Activated naive CD4-positive, alpha-beta T cell treated with anti-CD3 and anti-CD28 coated beads for 36 hours (primary cell): ENCODE measurements at places on chromosomes 12 and 14. TPM values are rescaled to one million over a fixed set of nuclear protein-coding genes. Genes with fewer than 3 reads are reported as not detected.

GRCh38 chr12:76556368-76556767 lies 3.2 kb downstream of the OSBPL8 start:
- H3K27ac ChIP-seq, result no peak overlapping the region
- H3K4me1 ChIP-seq, result peaks cover 55% of the 10 kb centered on the region
- DNase-seq, result no peak
- H3K27me3 ChIP-seq, result no peaks in the 10 kb centered on the region

- H3K27me3 ChIP-seq, result no peaks in the 10 kb centered on the region
- no peaks in the 10 kb centered on the region for H3K4me1 ChIP-seq
- no peaks in the 10 kb centered on the region for H3K36me3 ChIP-seq
- no peak for DNase-seq
- no peak overlapping the region for H3K27ac ChIP-seq
- no peak overlapping the region for H3K4me3 ChIP-seq
These were observed 436.0 kb upstream of the FBXO33 start for GRCh38 chr14:39868251-39868650.

DNA sequence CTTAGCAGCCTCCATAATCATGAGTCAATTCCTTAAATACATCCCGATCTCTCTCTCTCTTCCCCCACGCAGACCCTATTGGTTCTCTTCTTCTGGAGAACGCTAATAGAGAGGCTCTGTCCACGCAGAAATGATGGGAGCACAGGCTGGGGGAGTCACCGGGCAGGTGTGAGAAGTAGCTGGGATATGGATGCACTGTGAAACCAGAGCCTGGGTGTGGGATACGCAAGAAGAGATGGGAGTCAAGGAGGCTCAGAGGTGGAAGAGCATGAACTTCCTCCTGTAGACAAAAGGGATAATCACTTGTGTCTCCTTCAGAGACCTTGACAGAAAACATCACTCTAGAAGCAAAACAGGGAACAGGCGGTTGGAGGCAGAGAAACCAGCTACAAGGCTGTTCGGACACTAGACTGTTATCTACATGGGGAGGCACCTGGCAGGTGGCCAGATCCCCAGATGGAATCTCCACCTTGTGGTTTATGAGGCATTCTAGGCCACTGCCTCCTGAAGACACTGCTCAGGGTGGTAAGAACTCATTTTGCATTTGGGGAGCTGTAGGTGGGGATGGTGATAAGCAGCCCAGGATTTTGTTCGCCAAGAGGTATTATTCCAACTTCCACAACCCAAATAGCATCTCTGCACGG lies 7.2 kb upstream of the SELPLG start:
- no peak overlapping the region for H3K4me3 ChIP-seq
- H3K27ac ChIP-seq, result no peak overlapping the region
- H3K27me3 ChIP-seq, result no peaks in the 10 kb centered on the region
- DNase-seq, result no peak
- peaks cover 18% of the 10 kb centered on the region for H3K4me1 ChIP-seq

DNA sequence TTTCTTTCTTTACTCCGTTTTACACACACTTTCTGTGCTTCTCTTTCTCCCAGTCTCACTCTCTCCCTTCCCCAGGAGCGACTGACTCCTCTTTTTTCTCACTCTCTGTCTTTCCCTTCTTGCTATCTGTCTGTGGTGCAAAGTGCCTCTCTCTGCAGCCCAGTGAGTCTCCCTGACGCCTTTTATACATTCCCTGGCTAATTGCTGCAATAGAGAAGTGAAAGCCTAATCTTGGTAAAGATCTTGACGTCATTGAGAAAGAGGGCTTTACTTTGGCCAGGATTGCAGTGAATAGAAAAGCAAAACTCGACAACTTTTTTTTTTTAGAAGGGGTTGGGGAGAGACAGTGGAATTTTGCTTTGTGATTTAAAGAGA lies 706 bp upstream of the DIO2 start:
- H3K4me1 ChIP-seq, result peaks cover 4% of the 10 kb centered on the region
- peaks cover 2% of the 10 kb centered on the region for H3K27me3 ChIP-seq
- no peak for DNase-seq
- no peak overlapping the region for H3K27ac ChIP-seq

GRCh38 chr12:113399490-113399889 lies 4.2 kb downstream of the SDS start:
- H3K4me3 ChIP-seq, result no peak overlapping the region
- H3K27ac ChIP-seq, result no peak overlapping the region
- H3K27me3 ChIP-seq, result peaks cover 6% of the 10 kb centered on the region

GRCh38 chr12:3553221-3553620 lies 62.2 kb downstream of the PRMT8 start:
- H3K4me1 ChIP-seq, result no peaks in the 10 kb centered on the region
- H3K36me3 ChIP-seq, result no peaks in the 10 kb centered on the region
- peaks cover 4% of the 10 kb centered on the region for H3K27me3 ChIP-seq

DNA sequence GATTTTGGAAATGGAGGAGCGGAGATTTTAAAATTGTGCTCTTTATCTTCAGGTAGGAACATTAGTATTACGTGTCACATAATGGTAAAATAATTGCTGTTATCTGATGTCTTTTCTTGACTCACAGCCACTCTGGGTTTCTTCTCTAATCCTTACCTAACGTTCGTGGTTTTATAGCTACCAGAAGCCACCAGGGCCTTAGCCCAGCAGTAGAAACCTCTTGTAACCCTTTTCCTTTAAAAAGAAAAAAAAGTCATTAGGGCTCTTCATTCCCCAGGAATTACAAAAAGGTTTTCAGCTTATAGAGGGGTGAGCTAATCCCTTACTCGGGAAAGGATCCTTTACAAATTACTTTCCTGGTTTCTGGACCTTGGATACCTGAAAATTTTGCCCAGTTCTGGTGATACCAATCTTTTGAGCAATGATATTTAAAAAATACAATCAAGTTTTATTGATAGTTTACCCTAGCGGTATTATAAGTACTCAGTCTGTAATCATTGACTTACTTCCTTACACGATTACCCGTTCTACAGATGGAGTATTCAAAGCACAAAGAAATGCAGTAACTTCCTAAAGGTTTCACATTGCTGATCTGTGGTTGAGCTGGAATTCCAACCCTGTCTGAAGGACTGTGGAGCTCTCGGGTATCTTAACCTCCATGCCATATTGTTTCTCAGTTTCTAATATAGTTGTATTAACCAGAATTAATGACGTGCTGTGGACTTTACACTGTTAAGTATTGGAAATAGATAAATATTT lies 1.6 kb downstream of the GABARAPL1 start:
- no peak for DNase-seq
- peak overlapping the region; percentile 89 for H3K4me3 ChIP-seq
- H3K36me3 ChIP-seq, result no peaks in the 10 kb centered on the region
- peak overlapping the region; percentile 30 for H3K27ac ChIP-seq
- peaks cover 25% of the 10 kb centered on the region for H3K4me1 ChIP-seq

DNA sequence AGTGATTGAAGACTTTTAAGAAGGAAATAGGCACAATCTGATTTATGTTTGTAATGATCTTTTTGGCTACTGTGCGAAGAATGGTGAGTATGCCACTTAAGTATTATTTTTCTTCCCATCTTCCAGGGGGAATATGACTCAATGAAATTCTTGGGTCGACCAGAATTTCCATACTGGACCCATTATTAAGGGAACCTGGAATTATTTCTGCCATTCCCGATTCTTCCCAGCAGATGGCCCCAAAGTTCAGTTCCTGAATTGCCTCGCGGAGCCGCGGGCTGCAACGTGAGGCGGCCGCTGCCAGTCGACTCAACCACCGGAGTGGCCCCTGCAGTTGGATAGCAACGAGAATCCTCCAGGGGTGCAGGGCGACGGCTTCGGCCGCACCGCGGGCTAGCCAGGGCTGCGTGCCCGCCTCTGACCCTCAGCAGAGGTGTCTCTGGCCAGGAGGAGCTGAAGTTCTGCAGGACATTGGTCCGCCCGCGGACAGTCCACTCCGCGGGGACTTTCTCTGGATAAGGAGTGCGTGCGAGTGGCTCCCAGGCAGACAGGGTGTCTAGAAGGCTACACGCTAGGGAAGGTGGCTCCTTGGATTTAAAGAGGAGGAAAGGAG lies 628 bp upstream of the TSHR start:
- H3K27ac ChIP-seq, result no peak overlapping the region
- H3K27me3 ChIP-seq, result peaks cover 10% of the 10 kb centered on the region
- no peaks in the 10 kb centered on the region for H3K36me3 ChIP-seq
- peak overlapping the region; percentile 75 for H3K4me3 ChIP-seq
- DNase-seq, result peak; percentile 81

- H3K36me3 ChIP-seq, result peaks cover 26% of the 10 kb centered on the region
- no peak overlapping the region for H3K4me3 ChIP-seq
- H3K27me3 ChIP-seq, result no peaks in the 10 kb centered on the region
- no peak for DNase-seq
- H3K4me1 ChIP-seq, result peaks cover 23% of the 10 kb centered on the region
These were observed 61.4 kb downstream of the SLC16A7 start for GRCh38 chr12:59657266-59657665.

- peaks cover 21% of the 10 kb centered on the region for H3K4me1 ChIP-seq
- no peak for DNase-seq
- no peaks in the 10 kb centered on the region for H3K27me3 ChIP-seq
- H3K27ac ChIP-seq, result no peak overlapping the region
- no peak overlapping the region for H3K4me3 ChIP-seq
These were observed 7.3 kb upstream of the AP4S1 start for GRCh38 chr14:31018057-31018645.

GRCh38 chr14:95695051-95695450 lies 8.8 kb downstream of the TCL1B start:
- no peak overlapping the region for H3K27ac ChIP-seq
- peaks cover 6% of the 10 kb centered on the region for H3K27me3 ChIP-seq
- no peak overlapping the region for H3K4me3 ChIP-seq
- H3K4me1 ChIP-seq, result peaks cover 7% of the 10 kb centered on the region

GRCh38 chr14:36503771-36504741 lies 16.0 kb downstream of the NKX2-1 start:
- H3K4me3 ChIP-seq, result no peak overlapping the region
- peaks cover 66% of the 10 kb centered on the region for H3K27me3 ChIP-seq
- H3K36me3 ChIP-seq, result no peaks in the 10 kb centered on the region
- peaks cover 26% of the 10 kb centered on the region for H3K4me1 ChIP-seq
- no peak overlapping the region for H3K27ac ChIP-seq

DNA sequence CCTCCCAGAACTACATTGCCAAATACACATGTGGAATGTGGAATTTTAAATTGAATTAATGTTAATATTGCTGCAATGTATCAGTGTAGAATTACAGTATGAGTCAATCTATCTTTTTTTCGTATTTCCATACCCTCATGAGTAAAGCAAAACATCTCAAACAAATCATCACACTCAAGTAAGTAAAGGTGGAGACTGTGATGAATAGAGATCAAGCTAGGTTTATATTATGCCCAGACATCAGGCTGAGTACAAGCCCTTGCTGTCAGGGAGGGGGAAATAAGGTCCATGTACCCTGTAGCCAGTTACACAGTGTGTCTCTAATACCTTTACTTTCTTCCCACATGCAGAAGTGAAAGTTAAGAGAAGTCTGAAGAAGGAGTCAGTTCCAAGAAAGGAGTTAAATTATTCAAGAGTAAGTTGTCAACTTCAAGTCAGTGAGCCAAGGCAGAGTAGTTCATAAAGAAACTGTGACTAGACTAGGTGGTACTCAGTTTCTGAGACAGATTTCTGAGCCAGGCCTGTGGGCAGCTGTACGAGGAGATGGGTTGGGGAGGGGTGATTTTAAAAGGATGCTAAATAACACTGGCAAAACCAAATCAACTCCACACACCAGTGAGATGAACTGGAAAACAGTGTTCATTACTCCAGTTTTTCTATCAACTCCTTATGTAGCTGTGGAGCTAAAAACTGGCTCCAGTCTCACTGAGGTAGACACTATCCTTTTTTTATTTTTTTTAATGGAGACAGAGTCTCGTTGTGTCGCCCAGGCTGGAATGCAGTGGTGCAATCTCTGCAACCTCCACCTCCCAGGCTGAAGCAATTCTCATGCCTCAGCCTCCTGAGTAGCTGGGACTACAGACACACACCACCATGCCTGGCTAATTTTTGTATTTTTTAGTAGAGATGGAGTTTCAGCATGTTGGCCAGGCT lies 23.8 kb upstream of the STK38L start:
- peak overlapping the region; percentile 68 for H3K27ac ChIP-seq
- H3K4me3 ChIP-seq, result no peak overlapping the region
- peak; percentile 21 for DNase-seq
- H3K4me1 ChIP-seq, result peaks cover 17% of the 10 kb centered on the region
- no peaks in the 10 kb centered on the region for H3K27me3 ChIP-seq
- no peaks in the 10 kb centered on the region for H3K36me3 ChIP-seq

DNA sequence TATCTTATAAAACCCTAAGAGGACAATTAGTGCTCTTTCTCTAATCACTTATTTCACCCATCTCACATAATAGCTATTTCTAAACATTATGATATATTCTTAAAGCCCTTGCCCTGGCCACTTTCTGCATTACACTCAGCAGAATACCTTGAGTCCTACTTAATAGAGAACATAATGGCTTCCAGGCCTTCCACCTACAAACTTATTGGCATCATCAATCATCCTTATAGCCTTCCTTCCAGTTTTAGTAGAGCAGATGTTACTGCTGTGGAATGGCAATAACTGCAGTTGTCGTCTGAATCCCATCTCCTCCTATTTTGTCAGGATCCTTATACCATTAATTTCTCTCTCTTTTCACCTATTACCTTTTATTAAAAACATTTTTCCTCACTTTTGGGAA lies 1127.4 kb downstream of the LRFN5 start:
- no peak overlapping the region for H3K4me3 ChIP-seq
- H3K27me3 ChIP-seq, result no peaks in the 10 kb centered on the region
- no peaks in the 10 kb centered on the region for H3K4me1 ChIP-seq

GRCh38 chr12:52543985-52544883 lies 8.7 kb downstream of the KRT71 start:
- H3K4me1 ChIP-seq, result no peaks in the 10 kb centered on the region
- H3K27ac ChIP-seq, result no peak overlapping the region
- no peak for DNase-seq

GRCh38 chr14:92154283-92154942 lies 32.6 kb downstream of the CPSF2 start:
- DNase-seq, result no peak
- peaks cover 37% of the 10 kb centered on the region for H3K36me3 ChIP-seq
- no peak overlapping the region for H3K27ac ChIP-seq
- no peaks in the 10 kb centered on the region for H3K27me3 ChIP-seq

DNA sequence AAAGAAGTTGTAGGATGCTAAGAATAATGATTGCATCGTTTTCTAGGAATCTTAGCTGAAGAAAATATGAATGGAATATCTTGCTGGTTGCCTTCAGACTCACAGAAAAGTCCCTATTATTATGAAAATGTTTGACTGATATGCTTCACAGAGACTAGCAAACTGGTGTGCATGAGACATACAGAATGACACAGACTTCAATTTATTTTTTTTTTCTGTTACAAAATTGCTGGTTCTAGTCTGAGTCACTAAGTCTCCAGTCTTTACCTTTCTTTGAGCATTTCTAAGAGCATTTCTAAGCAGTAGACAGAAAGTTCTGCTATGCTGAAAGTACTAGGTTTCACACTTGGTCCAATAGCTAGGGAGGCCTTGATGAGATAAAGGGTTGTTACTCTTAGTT lies 377.6 kb upstream of the ATP2B1 start:
- no peak overlapping the region for H3K4me3 ChIP-seq
- DNase-seq, result no peak
- peaks cover 8% of the 10 kb centered on the region for H3K4me1 ChIP-seq
- no peaks in the 10 kb centered on the region for H3K36me3 ChIP-seq
- no peak overlapping the region for H3K27ac ChIP-seq

Gene EXOC3L4
- total RNA-seq, result not detected

Gene DIO2
- not detected for total RNA-seq

Gene HVCN1
- total RNA-seq, result 3.1 TPM

Gene AMN
- 0.33 TPM for total RNA-seq
